Stimulated activated CD4-positive, alpha-beta T cell treated with anti-CD3 and anti-CD28 coated beads, Interleukin-1b, Interleukin-23, amount 100 ng/mL, for 48 hours (primary cell): ENCODE measurements at places on chromosomes 6 and 20.

DNA sequence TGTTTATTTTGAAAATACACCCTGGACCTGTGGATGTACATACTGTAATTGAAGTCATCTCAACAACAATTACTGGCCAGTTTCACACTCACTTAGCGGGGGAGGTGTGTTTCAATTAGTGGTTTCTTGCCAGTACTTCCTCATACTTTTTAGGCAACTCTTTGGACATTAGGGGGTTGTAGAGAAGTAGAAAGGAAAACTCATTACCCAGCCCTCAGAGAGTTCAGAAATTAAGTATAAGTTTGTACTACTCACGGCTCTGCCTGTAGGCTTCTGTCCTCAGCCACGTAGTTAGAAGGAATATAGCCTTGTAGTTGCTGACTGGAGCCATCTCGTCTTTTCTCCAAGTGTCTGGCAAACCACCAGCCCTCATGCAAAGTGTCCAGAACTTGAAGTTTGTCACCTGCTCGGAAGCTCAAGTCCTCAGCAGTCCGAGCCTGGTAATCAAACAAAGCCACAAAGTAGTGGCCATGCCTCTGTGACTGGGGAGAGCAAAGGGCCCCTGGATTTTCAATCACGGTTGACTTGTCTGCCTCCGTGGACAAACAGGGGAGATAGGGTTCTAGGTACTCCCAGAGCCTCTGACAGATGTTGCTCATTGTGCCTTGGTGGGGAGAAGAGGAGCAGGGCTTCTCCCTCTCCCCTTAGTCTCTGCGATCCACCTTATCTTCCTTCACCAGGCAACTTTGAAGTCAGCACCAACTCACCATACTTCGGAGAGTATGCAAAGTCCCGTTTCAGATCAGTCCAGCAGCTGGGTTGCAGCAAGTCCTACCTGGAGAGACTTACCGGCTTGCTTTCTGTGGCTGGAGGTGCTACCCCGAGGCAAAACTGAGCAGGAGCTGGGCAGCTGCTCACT lies 749 bp downstream of the FRK start:
- no peak for DNase-seq

DNA sequence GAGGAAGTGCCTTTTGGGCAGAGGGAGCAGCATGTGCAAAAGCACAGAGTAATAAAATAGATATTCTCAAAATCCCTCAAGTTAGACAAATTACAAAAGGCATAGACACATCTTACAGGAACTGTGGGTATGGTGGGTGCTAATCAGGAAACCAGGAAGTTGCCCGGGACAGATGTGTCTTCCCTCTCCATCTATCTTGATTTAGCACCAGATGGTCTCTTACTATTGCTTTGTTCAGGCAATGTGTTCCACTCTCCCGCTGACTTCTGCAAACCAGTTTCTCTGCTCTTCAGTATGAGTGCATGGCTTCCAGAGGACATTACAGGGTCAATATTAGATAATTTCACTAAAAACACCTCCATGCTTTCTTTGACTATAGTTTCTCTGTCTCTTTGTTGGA lies 13.2 kb downstream of the CITED2 start:
- no peak for DNase-seq

DNA sequence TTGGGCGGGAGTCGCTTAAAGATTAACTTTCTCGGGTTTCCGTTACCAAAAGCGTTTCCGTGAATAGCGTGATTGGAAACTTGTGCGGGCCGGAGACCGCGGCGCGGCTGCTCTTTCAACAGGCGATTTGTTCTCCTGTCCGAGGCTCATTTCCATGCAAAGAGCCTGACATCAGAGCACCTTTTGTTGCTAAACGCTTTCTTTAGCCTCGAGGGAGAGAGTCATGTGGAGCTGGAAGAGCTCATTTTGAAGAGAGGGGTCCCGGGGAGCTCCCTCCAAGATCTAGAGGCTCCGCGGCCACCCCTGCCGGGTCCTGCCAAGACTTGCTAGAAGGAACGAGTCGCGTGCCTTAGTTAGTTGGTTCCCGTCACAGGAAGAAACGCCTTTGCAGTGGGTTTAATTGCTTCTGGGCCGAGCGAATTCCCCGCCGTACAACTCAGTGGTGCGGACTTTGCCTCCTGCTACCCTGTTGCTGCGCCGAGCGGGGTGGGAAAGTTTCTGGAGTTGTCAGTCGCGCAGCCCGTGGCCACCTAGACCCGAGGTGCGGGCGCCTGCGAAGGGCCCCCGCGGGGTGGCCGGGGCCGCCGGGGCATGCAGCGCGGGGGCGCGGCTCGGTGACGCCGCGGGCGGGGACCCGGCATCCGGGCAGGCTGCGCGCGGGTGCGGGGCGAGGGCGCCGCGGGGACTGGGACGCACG lies at the start of gene SASH1:
SASH1 (plus strand) TSS at position 489 of the 697 bp plus-strand sequence. CDS start 230 bp downstream, outside the sequence.
- DNase-seq: no peak

- no peak for DNase-seq
Observed at GRCh38 chr6:5478380-5478779, 217.1 kb downstream of the FARS2 start.

- no peak for DNase-seq
Observed at GRCh38 chr6:92767101-92767500, 652.3 kb downstream of the EPHA7 start.

DNA sequence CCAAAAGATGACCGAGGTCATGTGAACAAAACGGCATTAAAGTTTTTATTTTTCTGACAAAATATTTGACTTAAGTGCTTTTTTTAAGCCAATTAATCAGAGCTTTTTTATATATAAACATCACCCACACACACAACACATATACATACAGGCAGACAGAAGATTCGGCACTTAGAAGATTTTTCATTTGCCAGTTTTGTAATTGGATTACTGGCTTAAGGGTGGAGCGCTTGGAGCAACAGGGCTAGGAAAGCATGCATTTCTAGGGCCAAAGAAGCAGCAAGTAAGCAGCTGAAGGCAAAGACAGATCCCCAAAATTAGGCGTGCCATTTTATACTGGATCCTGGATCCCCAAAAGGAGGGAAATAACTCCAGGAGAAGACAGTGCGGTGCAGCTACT lies 30.3 kb downstream of the SAMD5 start:
- DNase-seq: no peak

- no peak for DNase-seq
Observed at GRCh38 chr6:84804720-84805119, 40.3 kb upstream of the TBX18 start.

GRCh38 chr6:78492351-78493017 lies 374.9 kb upstream of the IRAK1BP1 start:
- no peak for DNase-seq

- no peak for DNase-seq
Observed at GRCh38 chr6:22049002-22049401, 247.8 kb downstream of the PRL start.
